Anterior cingulate cortex (tissue), 58 donors: ENCODE measurements at places on chromosomes 2 and 18.

DNA sequence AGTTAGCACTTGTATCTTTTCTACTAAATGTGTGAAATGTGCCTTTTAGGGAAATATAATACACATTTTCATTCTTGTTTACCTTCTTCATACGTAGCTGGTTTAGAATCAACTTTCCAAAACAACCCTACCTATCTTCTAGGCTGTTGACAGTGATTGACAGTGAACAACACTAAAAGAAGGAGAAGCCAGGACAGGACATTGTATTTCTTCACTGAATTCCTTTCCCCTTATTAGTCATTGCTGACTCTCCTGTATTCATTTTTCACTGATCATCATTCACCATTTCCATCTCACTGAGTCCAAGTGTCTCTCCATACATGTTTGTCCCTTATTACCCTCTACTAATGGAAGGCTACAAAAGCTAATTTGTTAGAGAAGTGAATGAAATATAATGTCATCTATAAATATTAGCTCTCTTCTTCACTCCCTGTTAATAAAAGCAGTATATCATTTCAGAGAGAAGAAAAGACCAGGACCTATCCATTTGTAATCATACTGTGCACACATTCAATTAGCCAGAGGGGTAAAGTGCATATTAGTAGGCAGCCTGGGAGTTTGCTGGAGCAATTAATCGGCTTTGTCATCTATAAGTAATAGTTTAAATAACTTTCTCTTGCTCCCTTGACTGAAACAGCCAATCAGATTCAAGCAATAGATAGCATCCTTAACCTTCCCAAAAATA lies 192.5 kb upstream of the FOSL2 start:
- DNase-seq = no peak

GRCh38 chr18:48024009-48024512 lies 93.6 kb upstream of the SMAD2 start:
- no peak for DNase-seq

GRCh38 chr18:7325126-7325430 lies 94.2 kb downstream of the LRRC30 start:
- no peak for DNase-seq

DNA sequence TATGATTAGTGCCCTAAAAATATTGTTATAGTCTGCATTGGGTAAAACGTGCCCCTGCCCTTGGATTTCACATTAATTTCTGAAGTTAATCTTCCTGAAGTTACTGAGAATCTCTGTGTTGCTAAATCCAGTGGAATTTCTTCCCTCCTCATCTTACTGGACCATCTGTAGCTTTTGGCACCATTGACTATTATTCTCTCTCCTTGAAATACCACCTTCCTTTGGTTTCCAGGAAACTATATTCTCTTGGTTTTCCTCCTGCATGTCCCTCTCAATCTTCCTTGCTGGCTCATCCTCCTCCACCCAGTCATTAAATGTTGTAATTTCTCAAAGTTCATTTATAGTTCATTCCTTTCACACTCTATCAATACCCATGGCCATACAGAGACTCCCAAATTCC lies 110.6 kb upstream of the SLC35G4 start:
- no peak for DNase-seq

- no peak for DNase-seq
These were observed 78.4 kb upstream of the ZC3H15 start for GRCh38 chr2:186407611-186408010.

DNA sequence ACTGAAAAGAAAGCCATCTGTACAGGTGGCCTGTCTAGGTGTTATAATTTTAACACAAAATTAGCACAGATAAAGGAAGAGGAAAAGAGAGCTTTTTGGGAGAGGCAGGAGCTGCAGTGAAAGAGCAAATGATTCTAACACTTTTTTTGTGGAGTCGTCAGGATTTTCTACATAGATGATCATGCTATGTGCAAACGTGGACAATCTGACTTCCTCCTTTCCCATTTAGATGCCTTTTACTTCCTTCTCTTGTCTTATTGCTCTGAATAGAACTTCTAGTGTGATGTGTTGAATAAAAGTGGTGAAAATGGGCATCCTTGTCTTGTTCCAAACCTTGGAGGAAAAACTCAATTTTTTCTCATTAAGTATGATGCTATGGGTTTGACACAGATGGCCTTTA lies 334.5 kb downstream of the NBAS start:
- no peak for DNase-seq

- no peak for DNase-seq
These were observed 9.9 kb downstream of the MAB21L4 start for GRCh38 chr2:240886023-240886565.

GRCh38 chr18:25284861-25285550 lies 67.0 kb downstream of the ZNF521 start:
- DNase-seq = no peak

DNA sequence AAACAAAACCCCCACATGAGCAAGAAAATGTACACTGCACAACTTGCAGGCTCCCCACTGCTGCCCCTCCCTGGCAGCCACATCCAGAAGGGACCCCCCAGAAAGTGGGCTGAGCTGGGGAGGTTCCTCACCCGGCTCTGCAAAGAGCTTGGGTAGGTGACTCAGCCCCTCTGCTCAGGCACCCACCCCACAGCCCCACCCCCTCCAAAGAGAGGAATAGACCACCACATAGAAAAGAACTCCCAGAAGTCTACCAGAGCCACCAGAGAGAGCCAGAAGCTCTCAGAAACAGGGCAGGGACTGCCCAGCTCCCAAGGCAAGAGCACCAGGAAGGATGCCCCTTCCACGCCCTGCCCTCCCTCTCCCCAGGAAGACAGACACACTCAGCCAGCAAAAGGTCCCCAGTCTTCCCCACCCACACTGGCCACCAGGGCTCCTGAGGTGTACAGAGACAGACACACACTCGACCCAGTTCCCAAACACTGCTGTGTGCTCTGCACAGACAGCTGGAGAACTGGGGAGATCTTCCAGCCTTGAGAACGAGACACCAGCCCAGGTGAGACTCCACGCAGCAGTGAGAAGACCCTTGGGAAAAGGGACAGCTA lies 28.2 kb downstream of the BIN1 start:
- DNase-seq = no peak

- no peak for DNase-seq
These were observed 180.2 kb upstream of the DOK6 start for GRCh38 chr18:69220529-69220928.

- no peak for DNase-seq
These were observed 701.6 kb downstream of the SATB2 start for GRCh38 chr2:198756166-198756565.

DNA sequence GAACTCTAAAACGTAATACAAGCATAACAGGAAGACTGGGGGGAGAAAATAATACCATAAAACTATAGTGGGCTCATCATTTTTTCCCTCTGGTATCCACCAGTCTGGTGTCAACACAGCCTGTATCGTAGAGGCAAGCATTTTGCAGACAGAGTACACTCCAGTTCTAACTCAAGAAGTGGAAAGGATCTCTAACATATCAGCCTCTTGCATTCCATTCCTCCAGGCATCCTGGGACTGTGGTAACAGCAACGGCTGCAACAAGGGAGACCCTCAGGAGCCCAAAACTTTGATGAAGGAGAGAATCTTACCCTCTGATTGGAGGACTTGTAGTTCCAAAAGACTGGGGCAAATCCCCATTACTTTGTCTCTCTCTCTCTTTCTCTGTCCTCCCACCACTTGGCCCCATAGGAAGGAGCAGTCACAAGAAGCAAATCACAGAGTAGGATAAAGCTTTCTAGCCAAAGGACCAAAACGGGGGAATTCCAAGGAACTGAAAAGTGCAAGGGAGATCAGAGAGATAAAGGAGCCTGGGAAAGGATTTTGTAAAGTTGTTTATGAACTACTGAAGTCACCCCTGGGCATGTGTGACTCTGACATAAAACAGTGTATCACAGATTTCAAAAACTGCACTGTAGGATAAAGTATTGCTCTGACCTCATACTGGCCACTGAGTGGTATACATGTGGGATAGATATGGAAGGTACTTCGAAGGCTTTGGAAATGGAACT lies 11.9 kb downstream of the FRZB start:
- no peak for DNase-seq

DNA sequence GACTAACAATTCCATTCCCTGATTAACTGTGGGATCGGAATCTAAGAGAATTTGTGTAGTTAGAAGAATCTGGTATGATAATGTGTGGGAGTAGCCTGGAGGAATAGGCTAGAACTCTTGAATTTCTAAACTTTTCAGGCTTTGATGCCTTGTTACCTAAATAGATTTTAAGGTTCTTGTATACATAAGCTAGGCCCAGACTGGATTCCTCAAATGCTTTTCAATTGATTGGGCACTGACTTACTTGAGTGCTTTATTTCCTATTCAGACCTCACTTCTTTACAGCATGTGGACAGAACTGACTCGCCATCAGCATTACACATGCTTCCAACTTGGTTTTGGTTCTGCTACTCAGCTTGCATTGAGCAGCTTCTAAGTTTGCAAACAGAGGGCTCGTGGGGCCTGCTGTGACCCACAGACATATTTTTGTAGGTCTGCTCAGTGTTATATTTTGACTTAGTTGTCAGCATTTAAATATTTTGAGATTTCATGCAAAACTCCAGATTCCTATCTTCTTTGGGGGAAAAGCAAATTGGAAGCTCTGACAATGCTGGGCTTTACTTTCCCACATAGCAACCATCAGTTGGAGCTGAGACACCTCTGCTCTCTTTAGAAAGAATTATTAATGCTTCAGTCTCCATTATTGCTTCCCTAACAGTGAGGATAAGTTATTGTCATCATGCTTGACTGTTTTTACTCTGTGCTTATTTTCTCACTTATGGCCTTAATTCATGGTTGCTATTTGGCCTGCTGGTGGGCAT lies 5.7 kb downstream of the PARD3B start:
- no peak for DNase-seq

DNA sequence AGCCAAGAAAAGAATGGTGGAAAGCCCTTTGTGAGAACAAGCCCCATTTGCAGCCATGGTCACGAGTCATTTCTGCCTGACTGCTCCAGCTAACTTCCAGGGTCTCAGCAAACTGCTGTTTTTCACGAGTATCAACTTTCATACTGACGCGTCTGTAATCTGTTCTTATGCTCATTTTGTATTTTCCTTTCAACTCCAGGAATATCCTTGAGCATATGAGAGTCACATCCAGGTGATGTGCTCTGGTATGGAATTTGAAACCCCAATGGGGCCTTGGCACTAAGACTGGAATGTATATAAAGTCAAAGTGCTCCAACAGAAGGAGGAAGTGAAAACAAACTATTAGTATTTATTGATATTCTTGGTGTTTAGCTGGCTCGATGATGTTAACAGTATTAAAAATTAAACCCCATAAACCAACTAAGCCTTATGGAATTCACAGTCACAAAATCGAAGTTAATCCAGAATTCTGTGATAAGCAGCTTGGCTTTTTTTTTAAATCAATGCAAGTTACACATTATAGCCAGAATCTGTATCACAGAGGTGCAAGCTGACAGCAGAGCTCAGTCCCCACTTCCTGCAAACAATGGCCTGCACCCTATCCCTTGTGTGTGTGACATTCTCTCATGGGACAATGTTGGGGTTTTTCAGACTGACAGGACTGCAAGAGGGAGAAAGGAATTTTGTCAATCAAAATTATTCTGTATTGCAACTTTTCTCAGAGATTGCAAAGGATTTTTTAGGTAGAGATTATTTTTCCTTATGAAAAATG lies 26.1 kb downstream of the SLC14A1 start:
- no peak for DNase-seq

- DNase-seq = no peak
These were observed 137.1 kb upstream of the TACR1 start for GRCh38 chr2:75336451-75336850.

DNA sequence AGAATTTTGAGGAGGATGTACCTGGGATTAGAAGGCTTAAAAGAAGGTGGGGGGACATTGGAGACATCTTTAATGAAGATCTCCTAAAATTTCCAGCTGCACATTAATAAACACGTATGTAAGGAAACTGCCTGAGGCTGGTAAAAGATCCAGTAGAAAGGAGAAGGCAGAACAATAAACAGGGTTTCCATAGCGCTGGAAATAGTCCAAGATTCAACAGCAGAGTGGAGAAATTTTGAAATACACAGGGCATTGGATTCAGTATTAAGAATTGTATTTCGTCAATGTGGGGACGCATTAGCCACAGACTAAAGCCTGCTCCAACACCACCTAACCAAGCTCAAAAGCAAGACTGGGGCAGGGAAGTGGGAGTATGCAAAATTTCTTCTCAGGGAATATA lies 606.9 kb upstream of the NRXN1 start:
- DNase-seq = no peak

DNA sequence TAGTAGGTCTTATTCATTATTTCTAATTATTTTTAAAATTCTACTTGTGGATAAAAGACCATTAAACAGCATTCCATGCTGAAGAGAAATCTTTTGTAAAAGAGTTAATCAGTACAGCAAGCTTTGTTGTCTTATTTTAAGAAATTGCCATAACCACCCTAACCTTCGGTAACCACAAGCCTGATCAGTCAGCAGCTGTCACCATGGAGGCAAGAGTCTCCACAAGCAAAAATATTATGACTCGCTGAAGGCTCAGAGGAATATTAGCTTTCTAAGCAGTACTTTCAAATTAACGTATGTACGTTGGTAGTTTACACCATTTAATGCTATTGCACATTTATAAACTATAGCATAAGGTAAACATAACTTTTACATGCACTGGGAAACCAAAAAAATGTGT lies 650.5 kb upstream of the LINC00305 start:
- no peak for DNase-seq
